Effector CD8-positive, alpha-beta T cell (primary cell): ENCODE measurements at places on chromosomes 16 and 17.

GRCh38 chr17:19409509-19409908 lies 1.5 kb upstream of the RNF112 start:
- no peak for DNase-seq

DNA sequence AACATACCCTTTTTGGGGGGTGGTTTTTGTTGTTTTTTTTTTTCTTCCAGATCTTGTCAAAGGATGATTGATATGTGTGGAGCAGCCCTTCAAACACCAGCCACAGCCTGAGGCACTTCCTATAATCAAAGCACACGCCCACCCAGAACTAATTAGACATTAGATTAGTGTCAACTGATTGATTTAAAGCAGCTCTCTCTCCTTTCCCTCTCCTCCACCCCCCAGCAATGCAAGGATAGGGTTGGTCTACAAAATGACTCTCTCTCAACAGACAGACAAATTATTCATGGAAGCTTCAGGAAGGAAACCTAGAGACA lies 250.3 kb upstream of the SOX9 start:
- no peak for DNase-seq

- no peak for DNase-seq
Observed at GRCh38 chr16:26005336-26005735, 313.6 kb downstream of the HS3ST4 start.

GRCh38 chr16:16018705-16019104 lies 69.3 kb downstream of the ABCC1 start:
- no peak for DNase-seq

DNA sequence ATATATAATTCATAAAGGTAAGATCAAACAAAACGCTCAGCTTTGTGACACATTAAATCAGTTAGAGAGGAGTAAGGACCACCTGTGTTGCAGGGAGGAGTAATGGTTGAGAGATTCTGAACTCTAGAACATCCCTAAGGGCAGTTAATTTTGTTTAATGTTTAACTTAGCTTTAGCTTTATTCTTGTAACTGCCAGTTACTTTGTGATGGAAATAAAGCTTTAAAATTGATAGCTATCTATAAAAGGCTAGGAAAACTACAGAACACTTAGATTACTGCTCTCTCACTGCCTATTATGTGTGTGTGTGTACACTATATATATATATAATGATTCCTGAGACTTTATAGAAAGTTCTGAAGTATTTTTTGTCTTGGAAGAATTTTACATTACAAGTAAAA lies 37.8 kb downstream of the PTRH2 start:
- no peak for DNase-seq

- no peak for DNase-seq
Observed at GRCh38 chr16:23110257-23110899, 38.9 kb downstream of the USP31 start.

DNA sequence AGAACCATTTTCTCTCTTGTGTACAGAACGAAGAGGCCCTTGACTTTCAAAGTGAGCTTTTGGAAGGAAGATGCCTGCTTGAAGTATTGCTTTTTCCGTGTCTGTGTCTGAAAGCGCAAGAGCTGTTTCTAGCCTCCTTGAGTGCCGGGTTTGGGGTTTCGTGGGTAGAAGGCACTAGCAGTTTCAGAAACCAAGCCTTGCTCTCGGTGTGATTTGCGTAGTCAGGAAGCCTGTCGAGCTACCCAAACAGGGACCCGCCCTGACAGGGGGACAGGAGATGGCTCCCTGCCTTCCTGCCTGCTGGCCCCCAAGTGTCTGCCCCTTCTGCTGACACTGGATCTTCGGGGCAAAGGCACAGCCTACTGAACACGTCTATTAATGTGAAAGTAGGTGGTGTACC lies 322.0 kb downstream of the MAF start:
- DNase-seq, result no peak

DNA sequence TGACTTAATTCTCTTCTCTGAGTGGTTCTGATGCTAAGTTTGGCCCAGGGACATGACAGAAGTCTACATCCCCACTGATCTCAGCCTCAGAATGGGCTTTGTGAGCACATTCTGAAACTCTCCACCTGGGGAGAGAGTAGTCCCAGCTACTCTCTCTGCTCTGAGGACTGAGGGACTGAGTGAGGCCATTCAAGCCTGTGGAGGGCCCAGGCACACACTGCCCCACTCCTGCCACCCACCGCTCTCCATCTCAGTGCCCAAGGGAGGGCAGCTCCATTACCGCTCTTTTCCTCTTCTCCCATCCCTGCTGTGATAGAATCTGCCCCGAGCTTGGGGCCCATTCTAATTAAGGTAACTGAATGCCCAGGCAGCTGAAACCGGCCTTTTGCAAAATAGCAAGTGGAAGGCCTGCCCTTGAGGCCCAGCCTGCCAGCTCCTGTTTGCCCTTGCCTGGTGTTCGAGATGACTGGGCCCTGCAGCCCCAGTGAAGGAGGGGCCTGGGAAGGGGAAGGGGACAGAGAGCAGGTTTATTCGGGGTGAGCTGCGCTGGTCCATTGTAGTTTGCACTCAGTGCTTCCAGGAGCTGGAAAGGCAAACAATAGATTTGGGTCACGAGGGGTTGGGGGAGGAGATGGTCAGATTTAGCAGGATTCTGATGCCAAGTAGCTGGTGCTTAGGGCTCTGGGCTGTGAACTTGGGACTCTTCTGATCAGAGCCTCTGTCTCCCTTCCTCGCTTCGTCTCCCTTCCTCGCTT lies 76.2 kb downstream of the RAB11FIP4 start:
- DNase-seq, result no peak
